SJCRH30 (cell line): ENCODE measurements at places on chromosomes 3 and 15.
A peak's percentile ranks its signal among the peaks of the same experiment; 100 is the strongest.

DNA sequence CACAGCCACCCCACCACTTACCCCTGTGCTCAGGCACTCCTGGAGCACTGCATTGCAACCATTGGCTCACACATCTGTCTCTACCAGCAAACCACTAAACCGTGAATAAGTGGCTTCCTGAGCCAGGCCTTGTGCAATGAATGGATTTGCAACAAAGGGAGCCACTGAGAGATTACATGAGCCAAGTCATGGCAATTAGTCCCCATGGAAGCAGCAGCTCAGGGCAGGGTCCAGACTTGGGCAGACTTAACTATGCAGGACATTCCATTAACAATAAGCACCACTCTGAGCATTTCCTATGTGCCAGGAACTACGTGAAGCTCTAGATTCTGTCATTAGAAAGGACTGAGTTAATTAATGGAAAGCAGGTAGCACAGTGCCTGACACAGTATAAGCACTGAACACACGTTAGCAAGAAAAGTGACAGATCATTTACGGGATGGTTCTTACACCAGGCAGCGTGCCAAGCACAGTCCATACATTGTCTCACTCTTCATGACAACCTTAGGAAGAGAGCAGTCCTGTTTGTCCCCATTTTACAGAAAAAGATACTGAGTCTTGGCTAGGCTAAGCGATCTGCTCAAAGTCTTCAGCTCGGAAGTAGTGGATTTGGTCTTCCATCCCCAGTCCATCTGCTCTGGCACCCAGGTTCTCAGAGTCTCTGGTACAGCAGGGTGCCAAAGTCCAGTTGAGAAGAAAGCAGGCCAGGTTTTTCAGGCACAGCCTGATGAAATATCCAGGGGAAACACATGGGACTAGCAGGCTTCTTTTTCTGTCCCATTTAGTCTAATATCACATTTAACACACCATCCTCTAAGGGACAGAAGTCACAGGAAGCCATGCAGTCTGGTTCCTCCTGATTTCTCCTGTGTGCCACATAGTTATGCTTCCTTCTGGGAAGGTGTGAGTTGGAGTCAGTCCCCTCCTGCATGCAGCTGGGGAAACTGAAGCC is 44.1 kb downstream of the LIPC start:
- DNase-seq: peak; percentile 92

DNA sequence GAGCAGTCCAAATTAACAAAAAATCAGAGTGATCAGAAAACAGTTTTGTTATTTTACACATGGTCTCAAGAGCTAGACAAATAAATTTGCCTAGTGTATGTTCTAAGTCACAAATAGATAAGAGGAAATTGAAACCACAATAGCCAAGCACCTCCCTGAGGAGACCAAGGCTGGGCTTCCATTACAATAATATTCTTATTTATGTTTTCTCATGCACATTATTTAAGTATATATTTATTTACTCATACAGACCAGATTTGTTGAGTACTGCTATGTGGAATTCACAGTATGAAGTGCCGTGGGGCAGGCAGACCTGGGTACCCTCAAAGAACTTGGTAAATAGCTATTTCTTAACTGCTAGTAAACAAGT is 242.3 kb upstream of the ICE2 start:
- no peak for DNase-seq

DNA sequence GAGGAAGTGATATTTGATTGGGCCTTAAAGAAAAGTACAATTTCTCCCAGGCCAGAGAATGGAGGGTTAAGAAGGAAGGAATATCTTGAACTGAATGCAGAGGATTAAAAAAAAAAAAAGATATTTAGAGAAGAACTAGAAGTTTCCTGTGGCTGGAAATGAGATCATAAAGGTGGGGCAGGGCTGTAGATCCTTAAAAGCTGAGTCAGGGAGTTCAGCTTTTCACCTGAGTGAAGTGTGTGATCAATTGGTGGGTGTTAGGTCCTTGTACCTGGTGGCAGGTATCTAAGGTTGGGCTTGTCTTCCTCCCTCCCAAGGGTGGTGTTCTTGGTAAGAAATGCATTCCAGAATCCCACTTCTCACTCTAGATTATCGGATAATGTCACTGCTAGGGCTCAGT is 11.8 kb downstream of the CEMIP start:
- DNase-seq: no peak

- DNase-seq: no peak
Measured at GRCh38 chr3:127449486-127450212, 140.9 kb downstream of the TPRA1 start.

GRCh38 chr3:98596541-98597500 is 3.4 kb upstream of the CPOX start:
- peak; percentile 71 for DNase-seq

GRCh38 chr15:27134481-27134880 is 163.5 kb downstream of the GABRG3 start:
- no peak for DNase-seq

DNA sequence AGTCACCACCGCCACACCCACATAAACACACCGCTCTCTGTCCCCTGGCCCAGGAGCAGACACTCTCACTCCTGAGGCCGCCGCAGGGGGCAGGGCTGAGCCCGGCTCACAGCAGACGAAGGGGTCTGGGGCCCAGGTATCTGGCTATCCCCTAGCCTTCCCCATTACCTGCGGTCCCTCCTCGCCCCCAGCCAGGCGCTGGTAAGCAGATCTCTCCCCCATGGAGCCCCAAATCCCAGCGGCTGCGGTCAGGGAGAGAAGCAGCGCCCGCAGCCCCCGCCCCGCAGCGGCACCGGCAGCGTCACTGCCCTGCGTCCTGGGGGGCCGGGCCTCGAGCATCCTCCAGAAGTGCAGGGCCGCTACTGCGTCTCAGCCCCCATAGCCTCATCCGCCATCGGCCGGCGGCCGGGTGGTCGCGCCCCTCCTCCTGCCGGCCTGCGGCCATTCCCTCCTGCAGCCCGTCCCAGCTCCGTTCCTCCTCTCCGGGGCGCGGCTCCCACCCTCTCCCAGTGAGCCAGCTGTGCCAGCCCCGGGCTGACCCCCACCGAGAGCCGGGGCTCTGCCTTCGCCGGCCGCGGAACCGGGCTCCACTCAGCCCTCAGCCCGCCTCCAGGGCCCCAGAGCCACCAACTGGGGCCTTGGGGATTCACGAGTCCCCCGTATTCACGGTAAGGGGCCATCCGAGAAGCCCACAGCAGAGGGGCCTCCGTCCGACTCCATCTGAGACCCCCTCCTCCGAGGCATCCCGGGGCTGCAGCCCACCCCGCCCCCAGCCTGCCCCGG is 13.1 kb downstream of the TNK2 start:
- peak; percentile 64 for DNase-seq

GRCh38 chr15:85886309-85886811 is 91.6 kb upstream of the KLHL25 start:
- peak; percentile 78 for DNase-seq

DNA sequence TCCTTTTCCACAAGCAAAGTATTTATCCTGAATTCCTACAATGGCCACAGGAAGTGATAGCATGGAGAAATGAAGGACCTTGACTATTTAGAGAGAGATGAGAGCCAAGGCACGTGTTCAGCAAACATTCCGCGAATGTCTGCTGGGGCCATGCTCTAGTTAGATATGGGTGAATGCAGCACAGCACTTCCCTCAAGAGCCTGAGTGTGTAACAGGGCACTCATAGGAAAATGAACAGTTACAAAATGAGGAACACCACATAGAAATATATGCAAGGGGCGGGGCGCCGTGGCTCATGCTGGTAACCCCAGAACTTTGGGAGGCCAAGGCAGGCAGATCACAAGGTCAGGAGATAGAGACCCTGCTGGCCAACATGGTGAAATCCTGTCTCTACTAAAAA is 406.9 kb downstream of the NR2F2 start:
- DNase-seq: no peak

GRCh38 chr15:29518442-29518841 is 248.8 kb upstream of the NSMCE3 start:
- DNase-seq: peak; percentile 8

GRCh38 chr3:22969276-22969675 is 233.9 kb upstream of the UBE2E2 start:
- DNase-seq: no peak

GRCh38 chr3:69766638-69767037 is 27.4 kb downstream of the MITF start:
- DNase-seq: no peak

GRCh38 chr3:50232303-50232702 is 3.7 kb upstream of the GNAI2 start:
- no peak for DNase-seq

- no peak for DNase-seq
Measured at GRCh38 chr15:70580958-70581357, 182.4 kb downstream of the UACA start.

DNA sequence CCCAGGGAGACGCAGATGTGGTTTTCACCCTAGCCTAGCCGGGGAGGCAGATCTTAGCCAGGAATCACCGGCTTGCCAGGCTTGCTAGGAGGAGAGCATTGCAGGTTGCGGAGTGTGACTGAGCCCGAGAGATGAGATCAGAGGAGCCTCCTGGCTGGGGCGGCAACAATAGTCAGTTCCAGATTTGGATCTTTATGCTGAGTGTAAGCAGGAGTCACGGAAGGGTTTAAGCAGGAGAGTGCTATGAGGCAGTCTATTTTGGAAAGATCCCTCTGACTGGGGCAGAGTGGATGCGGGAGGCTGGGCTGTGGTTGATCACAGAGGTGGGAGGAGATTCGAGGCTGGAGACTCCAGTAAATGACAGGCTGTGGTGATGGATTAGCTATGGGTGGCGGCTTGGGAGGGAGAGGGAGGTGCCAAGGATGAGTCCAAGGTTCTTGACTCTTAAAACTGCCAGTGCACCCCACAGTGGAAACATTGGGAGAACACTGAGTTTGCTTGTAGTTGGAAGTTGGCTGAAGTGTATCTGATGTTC is 10.4 kb upstream of the BAHD1 start:
- DNase-seq: no peak

DNA sequence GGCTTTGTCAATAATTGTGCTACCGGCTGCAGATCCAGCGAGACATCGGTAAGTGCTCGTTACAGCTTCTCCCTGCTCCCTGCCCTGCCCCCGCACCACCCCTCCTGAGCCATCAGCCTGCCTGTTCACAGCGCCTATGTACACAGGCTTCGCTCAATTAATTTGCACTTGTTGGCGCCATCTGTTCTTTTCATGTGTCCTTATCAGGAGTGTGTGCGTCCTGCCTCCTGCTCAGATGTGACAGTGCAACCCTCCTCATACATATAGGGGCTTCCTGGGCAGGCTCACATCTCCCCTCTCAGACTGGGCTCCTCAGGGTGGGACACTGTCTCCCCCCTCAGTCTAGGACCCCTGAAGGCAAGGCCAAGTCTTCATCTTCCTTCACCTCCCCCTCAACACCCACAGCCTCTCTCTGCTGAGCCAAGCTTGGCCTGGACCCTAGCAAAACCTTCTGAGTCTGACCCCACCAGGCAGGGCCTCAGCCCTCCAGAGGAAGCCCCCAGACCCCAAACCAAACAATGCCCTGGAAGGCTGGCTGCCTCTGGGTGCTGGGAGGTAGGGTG is 54.9 kb downstream of the CYP11A1 start:
- peak; percentile 50 for DNase-seq

- DNase-seq: no peak
Measured at GRCh38 chr3:67551361-67552016, 102.9 kb downstream of the SUCLG2 start.

DNA sequence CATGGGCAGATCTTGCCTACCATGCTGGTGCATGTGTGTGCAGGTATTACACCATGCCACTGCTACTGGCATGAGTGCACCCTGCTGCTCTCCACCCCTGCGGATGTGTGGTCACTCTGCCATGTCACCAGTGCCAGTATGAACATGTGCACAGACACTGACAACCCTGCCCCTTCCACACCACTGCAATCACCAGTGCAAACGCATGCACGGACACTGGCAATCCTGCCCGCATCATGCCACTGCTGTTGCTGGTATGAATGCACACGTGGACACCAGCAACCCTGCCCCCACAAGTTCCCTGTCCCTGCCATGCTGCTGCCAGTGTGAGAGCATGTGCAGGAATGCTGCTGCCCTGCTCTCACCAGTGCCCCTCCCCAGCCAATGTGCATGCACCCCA is 24.8 kb upstream of the TUBGCP5 start:
- no peak for DNase-seq

- peak; percentile 51 for DNase-seq
Measured at GRCh38 chr3:111069974-111070771, 1.4 kb upstream of the NECTIN3 start.

- DNase-seq: no peak
Measured at GRCh38 chr3:176905331-176905730, 292.0 kb downstream of the TBL1XR1 start.

DNA sequence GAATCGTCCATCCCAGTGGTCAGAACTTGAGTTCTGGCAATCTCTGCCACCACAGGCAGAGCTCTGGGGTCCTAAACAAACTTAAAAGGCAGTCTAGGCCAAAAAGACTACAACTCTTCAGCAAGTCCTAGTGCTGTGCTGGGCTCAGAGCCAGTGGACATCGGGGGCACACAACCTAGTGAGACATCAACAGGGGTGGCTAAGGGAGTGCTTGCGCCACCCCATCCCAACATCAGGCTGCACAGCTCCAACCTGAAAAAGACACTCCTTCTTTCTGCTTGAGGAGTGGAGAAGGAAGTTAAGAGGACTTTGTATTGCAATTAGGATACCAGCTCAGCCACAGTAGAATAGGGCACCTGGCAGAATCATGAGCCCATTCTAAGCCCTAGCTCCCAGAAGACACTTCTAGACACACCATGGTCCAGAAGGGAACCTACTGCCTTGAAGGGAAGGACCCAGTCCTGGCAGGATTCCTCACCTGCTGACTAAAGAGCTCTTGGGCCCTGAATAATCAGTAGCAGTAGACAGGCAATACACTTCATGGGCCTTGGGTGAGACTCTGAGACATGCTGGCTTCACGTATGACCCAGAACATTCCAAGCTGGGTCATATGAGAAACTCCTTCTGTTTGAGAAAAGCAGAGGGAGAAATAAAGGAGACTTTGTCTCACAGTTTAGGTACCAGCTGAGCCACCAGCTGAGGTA is 72.0 kb downstream of the TFDP2 start:
- no peak for DNase-seq

- no peak for DNase-seq
Measured at GRCh38 chr15:76451540-76451939, 115.0 kb downstream of the ISL2 start.

DNA sequence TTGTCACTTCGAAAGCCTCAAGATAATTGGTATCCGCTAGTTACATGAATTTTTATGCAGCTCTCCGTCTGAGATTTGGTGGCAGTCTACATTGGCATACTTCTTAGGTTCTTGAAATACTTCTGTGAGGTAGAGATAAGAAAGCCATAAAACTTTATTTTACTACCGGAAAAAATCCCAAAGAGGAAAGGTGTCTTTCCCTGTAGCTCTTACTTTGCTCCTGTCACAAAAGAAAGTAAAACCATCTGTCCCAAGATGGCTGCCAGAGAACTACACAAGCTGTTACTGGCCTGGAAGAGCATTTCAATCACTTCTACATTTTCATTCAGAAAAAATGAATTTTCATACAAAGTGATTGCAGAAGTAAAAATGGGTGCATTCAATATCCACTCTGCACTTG is 214.8 kb upstream of the ST8SIA2 start:
- no peak for DNase-seq

- no peak for DNase-seq
Measured at GRCh38 chr3:136990826-136991225, 33.0 kb downstream of the IL20RB start.

- DNase-seq: no peak
Measured at GRCh38 chr3:117490716-117491115, 781.1 kb downstream of the TUSC7 start.
